T-helper 17 cell (primary cell): ENCODE measurements at places on chromosomes 6 and 20.

DNA sequence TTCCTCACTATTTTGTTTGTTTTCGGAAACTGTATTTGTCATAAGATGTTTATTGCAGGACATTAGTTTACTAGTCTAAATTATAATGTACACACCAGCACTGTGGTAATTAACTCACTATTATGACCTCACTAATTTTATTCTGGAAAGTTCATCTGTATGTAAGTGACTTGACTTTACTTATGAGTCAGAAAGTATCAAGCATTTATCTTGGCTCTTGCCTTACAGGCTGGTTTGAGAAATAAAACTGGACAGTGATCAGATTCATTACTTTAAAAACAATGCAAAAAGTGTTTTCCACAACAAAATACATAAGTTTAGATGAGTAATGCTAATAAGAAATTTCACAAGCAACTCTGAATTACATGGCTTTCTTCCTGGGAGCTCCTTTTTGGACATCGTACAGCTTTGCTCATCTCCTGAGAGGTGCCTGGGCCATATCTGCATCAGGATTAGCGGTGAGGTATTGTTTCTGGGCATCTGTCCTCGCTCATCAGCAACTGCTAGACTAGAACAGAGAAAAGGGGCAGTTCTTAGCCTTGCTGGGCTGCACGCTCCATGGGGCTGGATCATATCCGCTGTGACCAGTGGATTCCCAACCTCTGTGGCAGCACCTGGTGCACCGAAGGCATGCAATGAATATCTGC, 179.8 kb downstream of the SOD2 start:
- DNase-seq: no peak

DNA sequence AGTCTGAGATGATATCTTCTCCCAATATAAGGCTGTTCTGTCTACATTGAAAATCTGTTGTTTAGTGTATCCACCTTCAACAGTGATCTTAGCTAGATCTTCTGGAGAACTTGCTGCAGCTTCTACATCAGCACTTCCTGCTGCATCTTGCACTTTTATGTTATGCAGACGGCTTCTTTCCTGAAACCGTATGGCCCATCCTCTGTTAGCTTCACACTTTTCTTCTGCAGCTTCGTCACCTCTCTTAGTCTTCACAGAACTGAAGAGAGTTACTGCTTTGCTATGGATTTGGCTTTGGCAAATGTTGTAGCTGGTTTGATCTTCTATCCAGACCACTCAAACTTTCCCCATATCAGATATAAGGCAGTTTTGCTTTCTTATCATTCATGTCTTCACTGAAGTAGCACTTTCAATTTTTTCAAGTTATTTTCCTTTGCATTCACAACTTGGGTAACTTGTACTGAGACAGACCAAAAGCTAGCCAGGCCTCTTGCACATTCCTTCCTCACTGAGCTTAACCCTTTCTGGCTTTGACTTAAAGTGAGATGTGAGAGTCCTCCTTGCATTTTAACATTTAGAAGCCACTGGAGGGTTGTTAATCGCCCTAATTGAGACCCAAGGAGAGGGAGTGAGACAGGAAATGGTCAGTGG, 110.1 kb downstream of the PREP start:
- DNase-seq: no peak

DNA sequence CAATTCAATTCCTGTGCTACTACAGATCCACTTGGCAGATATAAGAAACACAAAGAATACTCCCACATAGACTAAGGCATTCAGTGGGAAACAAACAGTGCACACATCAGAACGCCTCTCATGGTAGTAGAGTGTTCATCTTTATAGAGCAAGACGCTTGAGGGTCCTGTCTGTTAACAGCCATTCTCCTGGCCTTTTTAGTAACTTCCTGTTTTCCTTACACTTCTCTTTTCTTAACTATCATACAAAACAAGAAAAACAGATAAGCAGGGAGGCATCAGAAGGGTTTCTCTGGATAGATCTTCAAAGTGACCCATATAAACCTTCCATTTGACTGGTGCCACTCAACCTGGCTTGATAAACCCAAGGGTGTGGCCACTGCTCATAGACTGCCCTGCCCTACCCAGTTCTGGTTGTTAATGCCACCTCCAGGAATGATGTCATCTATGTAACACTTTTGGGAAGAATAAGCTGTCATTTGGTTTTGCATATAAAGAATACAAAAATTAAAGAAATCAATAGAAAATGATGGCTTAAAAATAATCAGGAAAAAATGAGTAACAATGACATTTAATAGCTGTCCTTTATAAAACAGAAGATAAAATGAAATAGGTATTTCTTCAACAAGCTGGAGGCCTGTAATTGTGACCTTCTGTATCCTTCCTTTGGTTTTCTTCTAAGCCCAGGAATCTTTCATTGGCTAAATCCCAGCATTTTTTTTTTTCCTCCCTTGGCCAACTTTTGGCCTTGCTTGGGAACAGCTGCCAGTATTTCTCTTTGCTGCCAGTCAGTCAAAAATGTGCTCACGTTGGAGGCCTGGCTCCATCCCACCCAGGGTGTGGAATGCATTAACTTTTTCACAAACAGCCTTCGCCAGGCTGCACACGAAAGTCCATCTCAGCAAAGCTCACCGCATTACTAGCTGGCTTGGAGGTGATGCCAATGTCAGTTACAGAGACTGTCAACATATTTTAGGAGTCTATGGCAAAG, 103.5 kb downstream of the GJA10 start:
- no peak for DNase-seq

GRCh38 chr20:16399801-16400200, 173.4 kb downstream of the KIF16B start:
- no peak for DNase-seq

DNA sequence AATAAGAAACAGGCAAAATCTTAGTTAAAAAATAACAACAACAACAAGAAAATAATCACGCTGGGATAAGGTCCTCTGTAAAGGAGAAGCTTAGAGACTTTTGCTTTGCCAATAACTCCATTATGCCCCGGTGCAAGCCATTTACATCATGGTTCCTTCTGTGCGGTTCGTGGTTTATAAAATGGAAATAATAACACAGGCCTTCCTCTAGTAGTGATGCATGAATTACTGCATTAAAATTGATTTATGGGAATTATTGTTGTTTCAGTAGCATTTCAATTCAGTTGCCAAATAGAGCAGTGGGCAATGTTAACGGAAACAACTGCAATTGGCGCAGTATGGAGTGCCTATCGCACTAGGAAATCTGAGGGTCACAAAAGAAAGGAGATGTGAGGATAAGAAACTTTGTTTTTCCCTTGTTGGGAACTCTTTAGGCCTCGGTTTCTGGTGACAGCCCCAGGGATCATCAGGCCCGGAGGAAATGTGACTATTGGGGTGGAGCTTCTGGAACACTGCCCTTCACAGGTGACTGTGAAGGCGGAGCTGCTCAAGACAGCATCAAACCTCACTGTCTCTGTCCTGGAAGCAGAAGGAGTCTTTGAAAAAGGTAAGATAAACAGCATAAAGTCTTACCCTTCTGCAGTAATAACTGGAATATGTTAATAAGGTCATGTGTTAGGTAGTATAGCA, 1.1 kb downstream of the CD109 start:
- DNase-seq: no peak

DNA sequence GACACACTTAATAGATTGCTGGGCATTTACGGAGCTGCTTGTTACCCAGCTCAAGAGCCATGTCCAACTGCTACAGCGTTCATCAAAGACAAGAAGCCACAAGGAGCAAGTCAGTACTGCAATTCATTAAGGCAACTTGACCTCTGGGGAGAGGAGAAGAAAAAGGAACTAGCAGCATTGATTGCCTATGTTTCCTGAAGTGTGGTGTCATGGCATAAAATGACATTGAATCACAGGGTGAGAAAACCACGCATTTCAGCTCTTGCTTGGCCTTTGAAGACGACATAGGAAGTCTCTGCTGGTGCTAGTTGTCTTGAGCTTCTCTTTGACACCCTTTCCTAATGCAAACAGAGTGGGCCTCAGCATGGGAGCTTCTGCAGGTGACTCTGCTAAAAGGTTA, 139.1 kb downstream of the CDH26 start:
- no peak for DNase-seq

- no peak for DNase-seq
These were observed 333.8 kb downstream of the TFAP2A start for GRCh38 chr6:10081075-10081474.

DNA sequence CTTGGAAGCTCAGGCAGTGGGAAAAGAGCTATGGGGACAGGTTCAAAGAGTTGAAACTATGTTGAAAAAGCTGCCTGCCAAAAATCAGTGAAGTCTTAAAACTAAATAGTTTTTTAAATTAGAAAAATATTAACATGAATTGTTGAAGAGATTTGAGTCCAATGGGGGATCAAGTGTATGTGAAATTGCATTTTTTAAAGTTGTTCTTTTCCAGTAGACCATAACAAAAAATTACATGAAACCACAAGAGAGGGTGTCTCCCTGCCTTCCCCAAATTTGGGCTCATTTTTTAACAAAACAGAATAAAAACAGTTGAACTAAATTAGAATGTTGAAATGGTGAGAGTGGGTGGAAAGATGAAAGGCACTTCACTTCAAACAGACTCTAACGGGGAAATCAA, 31.5 kb upstream of the COL10A1 start:
- no peak for DNase-seq

GRCh38 chr6:165119231-165120020, 190.0 kb downstream of the C6orf118 start:
- no peak for DNase-seq

DNA sequence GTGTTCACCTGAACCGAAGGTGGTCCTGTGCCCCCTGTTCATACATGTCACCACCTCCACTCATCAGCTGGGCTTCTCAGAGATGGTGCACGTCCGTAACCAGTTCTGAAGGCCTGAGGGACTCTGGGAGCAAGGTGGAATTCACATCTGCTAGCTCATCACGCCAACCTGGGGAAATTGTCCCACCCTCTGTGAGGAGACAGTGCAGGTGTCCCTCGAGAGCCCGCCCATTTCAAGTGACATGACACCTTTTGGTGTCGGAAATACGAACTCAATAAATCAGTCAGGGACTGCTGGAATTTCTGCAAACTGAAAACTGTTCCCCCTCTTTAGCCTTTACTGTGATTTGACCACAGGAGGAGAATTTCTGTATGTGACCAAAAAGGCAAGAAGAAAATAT, 99.4 kb downstream of the SYNDIG1 start:
- DNase-seq: no peak

- DNase-seq: no peak
These were observed 183.0 kb downstream of the THBS2 start for GRCh38 chr6:169070506-169071176.

DNA sequence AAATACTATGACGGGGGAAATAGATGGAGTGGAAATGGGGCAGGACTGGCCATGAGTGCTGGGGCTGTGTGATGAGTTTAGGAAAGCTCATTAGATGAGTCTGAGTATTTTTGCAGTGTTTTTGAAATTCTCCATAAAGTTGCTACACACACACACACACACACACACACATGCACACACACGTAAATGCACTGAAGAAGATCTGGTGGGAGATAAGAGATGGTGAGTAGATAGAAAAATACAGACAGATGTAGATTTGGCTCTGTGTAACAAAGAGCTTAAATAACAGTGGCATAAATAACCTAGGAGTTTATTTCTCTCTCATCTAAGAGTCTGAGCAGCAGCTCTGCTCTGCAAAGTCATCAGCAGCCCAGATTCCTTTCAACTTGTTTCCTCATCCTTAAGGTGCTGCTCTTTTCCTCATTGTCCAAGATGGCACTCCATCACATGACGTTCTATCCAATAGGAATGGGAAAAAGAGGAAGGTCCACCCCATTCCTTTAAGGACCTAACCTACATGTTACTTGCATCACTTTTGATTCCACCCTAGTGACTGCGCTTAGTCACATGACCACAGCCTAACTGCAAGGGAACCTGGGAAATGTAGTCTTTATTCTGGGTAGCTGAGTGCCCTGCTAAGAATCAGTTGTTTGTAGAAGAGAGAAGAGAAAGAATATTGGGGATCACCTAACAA, 76.4 kb downstream of the EYA2 start:
- no peak for DNase-seq

DNA sequence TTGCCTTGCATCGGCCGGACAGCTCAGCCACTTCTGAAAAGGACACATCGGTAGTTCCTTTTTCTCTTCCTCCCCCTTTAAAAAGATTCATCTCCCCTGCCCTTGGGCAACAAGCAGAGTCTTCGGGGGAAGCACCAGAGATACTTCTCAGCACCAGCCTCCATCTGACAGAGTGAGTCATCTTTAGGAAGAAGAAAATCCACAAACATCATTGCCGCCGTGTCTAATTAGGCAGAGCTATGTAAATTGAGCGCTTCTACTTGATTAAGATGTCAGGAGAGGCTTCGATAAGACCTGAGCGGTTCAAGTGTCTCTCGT, 186.4 kb downstream of the TAF4 start:
- no peak for DNase-seq

- DNase-seq: no peak
These were observed 380.1 kb upstream of the SOX4 start for GRCh38 chr6:21213492-21213891.

DNA sequence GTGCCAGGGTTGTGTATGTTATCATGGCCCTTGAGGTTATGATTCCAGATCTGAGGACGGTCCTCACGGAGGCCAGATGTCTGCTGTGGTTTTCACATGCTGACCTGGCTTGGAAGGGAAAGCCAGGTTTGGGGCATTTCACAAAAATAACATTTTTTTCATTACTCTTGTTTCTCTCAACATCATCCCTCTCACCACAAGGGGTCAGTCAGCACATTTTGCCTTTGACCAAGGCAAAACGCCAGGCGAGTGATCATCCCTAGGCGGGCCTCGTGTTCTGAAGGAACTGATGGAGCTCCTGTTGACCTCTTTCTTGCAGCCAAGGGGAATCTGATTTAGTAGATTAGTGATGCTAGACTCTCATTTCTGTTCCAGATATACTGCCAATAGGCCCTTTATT, 133.5 kb downstream of the TBC1D7 start:
- DNase-seq: no peak
